CD4-positive, alpha-beta T cell treated with Interferon alpha-2 for 1 hour (primary cell): ENCODE measurements at places on chromosomes 1 and 21.

DNA sequence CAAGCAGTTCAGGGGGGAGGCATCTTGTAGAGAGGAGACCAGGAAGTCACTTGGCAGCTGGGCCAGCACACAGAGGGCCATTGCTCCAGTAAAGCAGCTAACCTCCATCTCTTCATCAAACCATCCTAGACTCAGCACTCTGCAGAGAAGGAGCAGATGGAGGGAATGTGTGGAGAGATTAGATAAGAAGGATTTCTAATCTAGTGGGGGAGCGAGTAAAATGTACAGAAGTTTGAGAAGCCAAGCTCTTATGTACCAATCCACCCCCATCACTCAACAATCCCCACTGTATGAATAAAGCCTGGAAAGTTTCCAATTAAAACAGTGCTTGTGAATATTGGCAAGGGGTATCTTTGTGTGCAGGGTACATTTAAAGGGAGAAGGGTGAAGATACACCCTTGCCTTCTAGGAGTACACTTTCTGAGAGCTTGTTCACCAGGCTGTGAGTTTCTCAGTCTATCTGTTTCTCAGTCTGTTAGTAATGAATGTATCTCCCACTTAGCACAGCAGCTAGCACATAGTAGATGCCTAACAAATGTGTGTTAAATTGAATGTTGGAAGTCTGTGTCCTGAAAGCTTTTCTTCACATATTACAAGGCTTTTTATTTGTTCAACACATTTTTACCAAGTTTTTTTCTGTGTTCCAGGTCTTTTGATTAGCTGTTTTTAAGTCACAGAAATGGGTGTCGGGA lies 142.7 kb upstream of the UBE2U start:
- no peak for DNase-seq

- peak; percentile 47 for DNase-seq
Measured at GRCh38 chr1:221740993-221741702, 741 bp downstream of the DUSP10 start.

- no peak for DNase-seq
Measured at GRCh38 chr1:23019863-23020625, 776 bp downstream of the KDM1A start.

- no peak for DNase-seq
Measured at GRCh38 chr1:44650159-44650831, 24.0 kb downstream of the TMEM53 start.

GRCh38 chr1:55702064-55702463 lies 486.9 kb upstream of the USP24 start:
- no peak for DNase-seq

DNA sequence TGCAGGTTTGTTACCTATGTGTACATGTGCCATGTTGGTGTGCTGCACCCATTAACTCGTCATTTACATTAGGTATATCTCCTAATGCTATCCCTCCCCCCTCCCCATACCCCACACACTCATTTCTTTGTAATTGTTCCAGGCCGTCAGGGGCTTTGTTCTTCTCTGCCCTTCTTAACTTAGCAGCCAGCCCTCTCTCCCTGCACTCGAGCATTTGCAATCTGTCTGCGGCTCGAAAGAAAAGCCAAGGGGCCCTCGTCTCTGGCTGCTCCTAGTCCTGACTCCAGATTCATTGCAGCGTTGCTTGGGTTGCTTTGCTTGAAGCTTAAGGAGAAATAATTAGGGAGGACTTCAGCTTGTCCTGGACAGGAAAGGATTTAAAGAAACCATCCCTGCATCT lies 85.7 kb downstream of the ATP1A1 start:
- no peak for DNase-seq
